ENCODE measurements at places on chromosomes 3 and 15.

- no peak for DNase-seq
These were observed 179.4 kb downstream of the GBE1 start for GRCh38 chr3:81581966-81582599.

- DNase-seq: no peak
These were observed 15.4 kb downstream of the RAB6B start for GRCh38 chr3:133880287-133880686.

- peak; percentile 35 for DNase-seq
These were observed 8.3 kb upstream of the CSPG4 start for GRCh38 chr15:75720787-75721479.

GRCh38 chr3:45234250-45234649 is 8.2 kb upstream of the TMEM158 start:
- DNase-seq: no peak

DNA sequence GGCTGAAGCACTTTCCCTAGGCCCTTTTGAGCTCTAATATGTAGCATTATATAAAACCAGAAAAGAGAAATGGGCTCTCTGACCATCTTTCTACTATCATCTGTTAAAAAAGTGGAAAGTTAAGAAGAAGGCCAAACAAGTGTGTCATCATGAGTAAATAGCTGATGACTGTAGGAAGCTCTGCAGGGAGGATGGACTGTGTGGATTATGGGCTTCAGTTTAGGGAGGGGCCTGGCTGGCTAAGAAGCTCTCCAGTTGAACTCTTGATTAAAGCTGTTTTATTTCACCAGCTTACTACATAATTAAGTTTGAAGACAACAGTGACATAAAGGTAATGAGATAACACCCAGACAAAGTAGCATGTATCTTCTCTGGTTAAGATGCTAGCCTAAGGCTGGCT is 30.6 kb downstream of the INTS14 start:
- peak; percentile 30 for DNase-seq

DNA sequence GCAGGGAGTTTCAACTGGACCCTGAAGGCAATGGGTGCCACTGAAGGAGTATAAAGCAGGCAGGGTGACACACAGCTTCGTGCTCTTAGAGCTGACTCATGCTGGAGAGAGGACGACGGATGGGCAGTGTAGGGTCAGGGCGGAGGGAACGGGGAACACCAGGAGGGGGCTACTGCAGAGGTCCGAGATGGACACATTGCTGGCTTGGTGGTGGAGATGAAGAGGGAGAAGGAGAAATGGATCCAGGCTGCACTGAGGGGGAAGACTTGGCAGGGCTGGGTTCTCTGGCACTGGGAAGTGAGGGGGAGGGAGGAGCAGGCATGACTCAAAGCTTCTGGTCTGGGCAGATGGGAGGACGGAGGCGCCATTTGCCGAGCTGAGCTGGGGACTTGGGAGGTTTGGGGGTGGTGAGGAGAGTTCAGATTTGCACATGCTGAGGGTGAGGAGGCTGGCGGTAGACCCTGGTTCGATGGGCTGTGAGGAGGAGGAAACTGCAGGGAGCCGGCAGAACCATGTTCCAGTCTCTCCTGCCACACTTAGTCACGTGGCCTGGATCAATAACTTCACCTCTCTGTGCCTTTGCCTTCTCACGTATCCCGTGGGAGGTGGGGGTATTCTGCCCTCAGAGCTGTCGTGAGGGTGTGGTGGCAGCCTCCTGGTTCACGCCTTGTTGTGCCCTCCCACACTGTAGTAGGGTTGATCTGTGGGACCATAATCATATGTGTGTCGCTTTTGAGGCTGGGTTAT is 4.6 kb upstream of the KCTD6 start:
- DNase-seq: peak; percentile 82

DNA sequence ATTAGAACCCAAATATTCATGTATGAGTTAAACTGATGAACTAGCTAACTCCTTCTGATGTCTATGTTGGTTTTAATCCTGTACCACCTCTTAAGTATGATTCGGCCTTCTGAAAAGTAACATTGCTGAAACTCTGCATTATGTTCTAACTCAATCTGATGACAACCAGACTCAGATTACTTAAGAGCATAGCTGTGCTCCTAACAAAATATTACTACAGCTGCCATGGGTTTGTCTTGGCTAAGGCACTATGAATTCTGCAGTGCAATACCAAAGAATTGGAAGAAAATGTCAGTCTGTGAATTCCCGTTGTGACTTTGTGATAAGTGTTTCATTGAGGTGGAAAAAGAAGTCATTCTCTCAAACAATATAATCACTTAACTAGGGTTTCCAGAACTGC is 224.4 kb downstream of the ZMAT3 start:
- DNase-seq: no peak

GRCh38 chr3:66338927-66339326 is 118.1 kb downstream of the SLC25A26 start:
- no peak for DNase-seq

DNA sequence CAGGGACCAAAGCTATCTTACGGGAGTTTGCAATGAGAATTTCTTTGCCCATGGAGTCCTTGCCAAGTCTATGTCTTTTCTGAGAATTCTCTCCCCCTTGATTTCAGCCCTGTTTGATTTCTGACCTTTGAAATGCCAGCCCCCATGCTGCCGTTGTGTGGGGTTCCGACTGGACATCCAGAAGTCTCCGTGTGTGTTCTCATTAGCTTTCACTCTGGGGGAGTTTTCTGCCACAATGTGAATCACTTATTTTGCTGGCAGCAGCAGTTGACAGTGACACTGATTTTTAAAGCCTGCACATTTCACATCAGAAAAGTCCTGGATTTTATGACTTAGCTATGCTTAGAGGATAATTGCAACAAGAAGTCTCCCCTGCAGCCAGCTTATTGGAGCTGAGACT is 98.4 kb upstream of the CTDSPL start:
- no peak for DNase-seq

- peak; percentile 89 for DNase-seq
These were observed at the start of the genes NKIRAS1 and RPL15 for GRCh38 chr3:23916886-23917678. TSS of gene NKIRAS1 (minus strand) at chr3:23916990. CDS start at chr3:23910904, 6,086 bp downstream. TSS of gene RPL15 (plus strand) at chr3:23917132. CDS start at chr3:23917860, 728 bp downstream.

- no peak for DNase-seq
These were observed 223.0 kb downstream of the EPHA6 start for GRCh38 chr3:97037294-97037943.

DNA sequence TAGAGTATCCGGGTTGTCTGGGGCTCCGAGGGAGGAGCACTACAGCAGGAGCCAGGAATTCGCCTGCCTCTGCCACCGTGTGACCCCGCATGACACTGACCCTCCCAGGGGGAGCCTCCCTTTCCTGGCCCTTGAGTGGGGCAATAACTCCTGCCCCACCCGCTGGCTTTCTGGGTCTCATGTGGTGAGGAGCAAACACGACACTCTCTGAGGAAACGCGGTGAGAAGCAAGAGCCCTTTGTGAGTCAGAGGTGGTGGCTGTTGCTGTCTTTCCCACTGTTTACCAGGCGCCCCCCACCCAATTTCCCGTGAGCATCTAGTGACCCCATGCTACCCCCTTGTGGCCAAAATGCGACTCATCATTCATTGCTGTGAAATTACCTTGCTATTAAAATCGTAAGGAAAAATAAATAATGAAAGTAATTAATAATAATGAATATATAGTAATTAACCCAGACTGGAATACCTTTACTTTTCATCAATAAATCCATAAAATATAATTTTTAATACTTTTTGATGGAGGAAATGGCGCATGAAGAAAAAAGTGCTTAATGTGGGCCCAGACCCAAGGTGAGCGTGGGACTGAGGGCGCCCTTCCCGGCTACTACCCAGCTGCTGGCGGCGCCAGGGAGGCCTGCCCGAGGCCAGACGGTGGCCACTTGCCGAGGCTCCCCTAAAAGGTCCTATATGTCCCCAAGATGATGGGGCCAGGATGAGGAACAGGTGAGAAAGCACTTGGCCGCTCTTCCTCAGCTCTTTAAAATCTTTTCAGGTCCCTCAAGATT is 29.3 kb downstream of the CCNL1 start:
- peak; percentile 60 for DNase-seq

- DNase-seq: no peak
These were observed 73.5 kb downstream of the TRAK1 start for GRCh38 chr3:42164656-42165055.

GRCh38 chr3:25903371-25904129 is 113.7 kb downstream of the OXSM start:
- no peak for DNase-seq

GRCh38 chr15:97504031-97504792 is 456.3 kb upstream of the ARRDC4 start:
- no peak for DNase-seq

- no peak for DNase-seq
These were observed 21.1 kb upstream of the MAP3K13 start for GRCh38 chr3:185341616-185342458.

DNA sequence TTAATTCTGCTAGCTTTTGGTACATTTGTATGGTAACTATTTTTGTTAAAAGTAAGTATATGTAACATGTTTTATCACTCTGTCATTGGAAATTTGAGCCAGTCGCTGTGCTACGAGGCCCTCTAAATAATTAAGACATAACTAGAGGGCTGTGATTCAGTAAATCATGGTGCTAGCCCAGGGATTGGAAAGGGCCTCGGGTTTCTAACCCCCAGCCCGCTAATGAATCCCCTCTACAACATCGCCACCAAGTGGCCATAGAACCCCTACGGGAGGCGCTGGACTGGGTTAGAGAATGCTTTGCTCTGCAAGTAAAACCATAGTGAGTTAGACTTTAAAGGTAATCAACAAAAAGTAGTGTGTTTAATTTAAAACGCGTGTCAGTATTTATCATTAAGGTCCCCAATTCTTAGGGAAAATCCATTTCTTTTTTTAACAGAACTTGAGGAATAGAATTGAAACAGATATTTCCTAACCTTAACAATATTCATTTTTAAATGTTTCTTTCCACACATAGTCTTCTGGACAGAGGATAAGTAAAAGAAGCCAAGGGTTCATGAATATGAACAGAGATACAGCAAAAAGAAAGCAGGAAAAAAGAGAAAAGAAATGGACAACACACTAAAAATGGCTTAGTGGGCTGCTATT is 744.7 kb downstream of the EPHA3 start:
- no peak for DNase-seq

DNA sequence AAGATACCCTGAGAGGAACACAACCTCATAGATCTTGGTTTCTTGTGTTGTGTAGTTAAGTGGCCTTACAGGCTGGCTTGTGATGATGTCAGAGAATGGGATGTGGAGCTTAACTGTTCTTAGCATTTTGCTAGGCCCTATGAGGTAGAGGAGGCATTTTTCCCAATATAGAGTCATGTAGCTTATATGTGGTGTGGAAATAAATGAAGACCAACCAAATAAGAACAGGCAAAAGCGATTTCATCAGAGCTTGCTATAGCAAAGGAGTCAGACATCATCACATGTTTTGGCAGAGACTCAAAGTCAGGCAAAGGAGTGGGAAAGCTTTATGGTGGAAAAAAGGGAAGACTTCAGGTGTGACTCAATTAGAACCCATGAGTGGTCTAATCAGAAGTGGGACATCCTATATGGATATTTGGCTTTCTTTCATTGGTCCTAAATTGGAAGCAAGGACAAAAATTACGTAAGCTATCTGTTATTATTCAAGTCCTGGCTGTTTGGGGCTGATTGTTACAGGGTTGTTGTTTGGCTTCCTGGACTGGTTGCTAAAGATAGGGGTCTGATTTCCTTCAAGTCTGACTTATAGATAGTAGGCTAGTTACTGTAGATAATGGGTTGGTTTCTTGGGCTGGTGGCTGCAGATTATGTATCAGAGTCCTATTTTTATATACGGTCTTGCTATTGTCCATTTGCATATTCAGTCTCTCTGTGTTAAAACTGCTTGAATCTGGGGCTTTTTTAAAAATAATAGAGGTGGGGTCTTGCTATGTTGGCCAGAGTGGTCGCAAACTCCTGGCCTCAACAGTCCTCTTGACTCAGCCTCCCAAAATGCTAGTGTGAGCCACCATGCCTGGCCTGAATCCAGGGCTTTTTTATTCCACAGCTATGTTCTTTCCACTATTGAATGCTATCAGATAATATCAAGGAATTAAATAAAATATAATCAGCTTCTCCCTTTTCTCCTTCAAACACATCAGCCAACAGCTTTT is 30.3 kb upstream of the SETD2 start:
- no peak for DNase-seq

DNA sequence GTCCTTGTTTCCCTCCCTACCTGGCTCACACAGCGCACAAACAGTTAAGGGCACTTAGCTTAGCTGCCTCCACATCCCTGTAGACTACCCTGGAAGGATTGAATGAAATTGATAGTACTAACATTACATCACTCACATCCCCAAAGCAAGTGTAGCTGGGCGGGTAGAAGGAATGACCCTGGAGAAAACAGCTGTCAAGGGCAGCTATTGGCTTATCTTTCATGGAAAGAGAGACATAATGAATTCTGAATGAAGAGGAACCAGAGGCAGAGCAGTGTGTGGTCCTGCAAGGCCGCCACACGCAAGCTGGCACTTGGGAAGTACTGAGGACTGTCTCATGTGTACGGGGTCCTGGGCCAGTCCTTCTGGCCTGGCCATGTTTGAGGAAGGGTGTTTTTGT is 369.6 kb upstream of the RGMA start:
- no peak for DNase-seq

DNA sequence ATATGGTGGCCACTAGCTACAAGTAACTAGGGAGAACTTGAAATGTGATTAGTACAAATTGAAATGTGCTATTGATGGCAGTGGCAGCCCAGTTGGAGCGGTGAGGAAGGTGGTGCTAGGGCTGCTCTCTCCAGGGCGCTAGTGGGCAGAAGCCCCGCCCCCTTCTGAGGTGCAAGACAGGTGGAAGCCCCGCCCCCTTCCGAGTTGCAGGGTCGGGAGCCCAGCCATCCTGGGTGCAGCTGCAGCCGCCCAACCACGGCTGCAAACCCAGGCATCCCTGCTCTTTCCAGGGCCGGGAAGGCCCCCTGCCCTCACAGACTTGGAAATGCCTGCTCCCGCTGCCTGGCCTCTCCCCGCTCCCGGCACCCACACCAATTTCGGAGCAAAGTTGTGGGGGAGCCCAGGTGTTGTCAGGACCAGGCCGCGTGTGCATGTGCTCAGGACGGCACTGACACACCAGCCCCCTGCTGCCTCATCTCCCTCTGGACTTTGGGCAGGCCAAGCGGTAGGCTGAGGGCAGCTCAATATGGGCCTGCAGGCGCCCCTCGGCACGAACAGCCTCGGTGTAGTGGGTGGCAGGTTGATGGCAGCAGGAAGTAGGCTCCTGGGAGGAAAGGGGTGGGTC is 10.0 kb downstream of the ATR start:
- no peak for DNase-seq

DNA sequence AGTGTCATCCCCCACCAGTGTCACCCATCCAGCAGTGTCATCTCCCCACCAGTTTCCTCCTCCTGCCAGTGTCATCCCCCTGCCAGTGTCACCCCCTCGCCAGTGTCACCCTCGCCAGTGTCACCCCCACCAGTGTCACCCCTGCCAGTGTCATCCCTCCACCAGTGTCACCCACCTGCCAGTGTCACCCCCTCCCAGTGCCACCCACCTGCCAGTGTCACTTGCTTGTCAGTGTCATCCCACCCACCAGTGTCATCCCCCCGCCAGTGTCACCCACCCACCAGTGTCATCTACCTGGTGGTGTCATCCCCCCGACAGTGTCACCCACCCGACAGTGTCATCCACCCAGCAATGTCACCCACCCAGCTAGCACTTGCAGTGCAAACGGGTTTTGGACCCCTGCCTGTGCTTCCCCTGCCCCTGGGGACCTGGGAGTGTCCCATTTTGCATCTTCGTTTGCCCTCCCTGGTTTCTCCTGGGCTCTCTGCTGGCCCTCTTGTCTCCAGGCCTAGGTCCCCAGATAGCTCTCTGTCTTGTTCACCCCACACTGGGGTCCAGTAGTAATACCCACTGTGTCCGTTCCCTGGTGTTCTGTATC is 99.8 kb upstream of the PRR20G start:
- DNase-seq: no peak
